ENCODE measurements at places on chromosomes 11 and 22.
A peak's percentile ranks its signal among the peaks of the same experiment; 100 is the strongest.

GRCh38 chr11:2203440-2204259 is 32.0 kb upstream of the TH start:
- DNase-seq, result peak; percentile 6

- DNase-seq, result no peak
Observed at GRCh38 chr22:22520020-22520656, at the start of gene ZNF280A. TSS of gene ZNF280A (minus strand) at chr22:22520270. CDS start at chr22:22515630, 4,640 bp downstream.

GRCh38 chr11:2555336-2555735 is 110.5 kb downstream of the KCNQ1 start:
- DNase-seq, result no peak

- no peak for DNase-seq
Observed at GRCh38 chr11:34830035-34830434, 86.1 kb downstream of the APIP start.

GRCh38 chr11:116601814-116602636 is 170.8 kb downstream of the BUD13 start:
- no peak for DNase-seq

GRCh38 chr22:24441406-24442351 is 14.3 kb downstream of the ADORA2A start:
- peak; percentile 37 for DNase-seq

DNA sequence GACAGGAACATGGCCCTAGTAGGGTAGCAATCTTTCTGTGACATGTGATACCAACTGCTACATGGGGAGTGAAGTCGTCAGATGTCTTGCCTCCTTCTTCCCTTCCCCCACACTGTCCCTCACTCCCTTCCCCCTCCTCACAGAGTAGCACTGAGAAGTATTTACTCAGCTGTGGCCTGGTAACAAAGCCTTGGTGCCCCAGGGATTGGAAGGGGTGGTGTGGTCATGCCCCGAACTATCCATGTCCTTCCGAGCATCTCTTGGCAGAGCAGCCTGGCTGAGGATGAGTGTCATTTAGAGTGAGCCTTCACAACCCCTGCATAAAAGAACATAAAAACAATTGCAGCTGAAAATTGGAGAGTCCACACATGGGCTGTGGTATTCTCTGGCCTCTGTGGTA is 46.1 kb downstream of the ARFGAP2 start:
- DNase-seq, result no peak

DNA sequence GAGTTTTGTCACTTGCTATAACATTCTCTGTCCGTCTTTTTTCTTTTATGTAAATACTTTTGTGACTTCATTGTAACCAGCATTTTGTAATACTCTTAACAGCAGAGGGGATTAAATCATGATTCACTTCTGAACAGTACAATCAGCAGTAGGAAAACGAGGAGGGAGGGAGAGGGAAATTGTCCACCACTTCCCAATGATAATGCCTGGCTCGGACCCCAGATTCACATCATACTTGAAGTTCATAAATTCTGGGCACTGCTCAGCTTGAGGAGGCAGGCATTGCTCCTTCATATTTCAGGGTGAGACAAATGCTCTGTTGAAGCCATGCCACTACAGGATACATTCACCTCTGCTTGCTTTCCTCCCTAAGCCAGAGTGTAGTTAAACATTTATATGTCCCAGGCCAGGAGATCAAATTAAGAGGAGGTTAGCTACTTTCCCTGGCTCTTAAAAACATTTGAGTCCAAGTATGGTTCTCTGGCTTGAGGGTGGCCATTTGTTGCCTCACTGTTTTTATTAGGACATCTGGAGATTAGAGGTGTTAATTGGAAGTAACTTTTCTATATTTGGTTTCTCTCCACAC is 129.0 kb upstream of the LDLRAD3 start:
- no peak for DNase-seq

DNA sequence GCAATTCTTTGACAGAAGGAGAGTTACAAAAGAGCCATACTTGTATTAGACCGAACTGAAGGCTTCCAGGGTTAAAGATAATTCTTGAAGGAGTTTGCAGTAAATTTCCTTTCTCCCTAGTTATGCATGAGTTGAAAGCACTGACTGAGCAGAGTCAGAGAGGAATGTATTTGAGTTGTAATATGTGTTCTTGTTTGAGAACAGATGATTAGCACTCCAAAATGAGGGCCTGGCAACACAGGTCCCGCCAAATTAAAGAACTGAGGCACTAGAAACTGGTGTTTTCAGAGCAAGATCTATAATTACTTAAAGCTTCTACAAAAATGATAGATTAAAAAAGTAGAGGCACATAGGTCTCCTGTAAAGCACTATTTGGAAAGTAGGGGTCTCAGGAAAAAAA is 970.4 kb downstream of the OPCML start:
- no peak for DNase-seq

- DNase-seq, result no peak
Observed at GRCh38 chr22:44341431-44342346, 28.9 kb upstream of the SHISAL1 start.

GRCh38 chr11:112805658-112806057 is 155.6 kb upstream of the NCAM1 start:
- DNase-seq, result peak; percentile 43

- DNase-seq, result no peak
Observed at GRCh38 chr22:39994566-39995392, at the start of gene FAM83F. TSS of gene FAM83F (plus strand) at chr22:39994954. CDS start at chr22:39995043, 89 bp downstream.

- no peak for DNase-seq
Observed at GRCh38 chr22:42289671-42290541, 19.5 kb upstream of the TCF20 start.

DNA sequence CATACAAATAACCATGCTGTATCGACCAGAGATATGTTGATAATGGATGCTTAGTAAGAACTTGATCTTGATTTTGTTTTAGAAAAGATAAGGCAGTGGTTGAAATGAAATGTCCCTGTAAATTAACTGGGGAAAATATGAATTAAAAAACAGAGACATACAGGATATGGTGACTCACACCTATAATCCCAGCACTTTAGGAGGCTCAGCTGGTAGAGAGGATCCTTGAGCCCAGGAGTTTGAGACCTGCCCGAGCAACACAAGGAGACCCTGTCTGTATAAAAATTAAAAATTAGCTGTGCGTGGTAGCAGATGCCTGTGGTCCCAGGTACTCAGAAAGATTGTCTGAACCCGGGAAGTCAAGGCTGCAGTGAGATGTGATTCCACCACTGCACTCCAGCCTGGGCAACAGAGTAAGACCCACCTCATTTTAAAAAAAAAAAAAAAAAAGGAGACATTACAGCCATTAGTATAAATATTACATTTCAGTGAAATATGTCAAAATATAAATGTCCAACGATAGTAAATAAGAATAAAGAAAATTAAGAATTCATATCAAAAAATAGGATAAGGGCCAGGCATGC is 4.6 kb downstream of the PICALM start:
- DNase-seq, result no peak

DNA sequence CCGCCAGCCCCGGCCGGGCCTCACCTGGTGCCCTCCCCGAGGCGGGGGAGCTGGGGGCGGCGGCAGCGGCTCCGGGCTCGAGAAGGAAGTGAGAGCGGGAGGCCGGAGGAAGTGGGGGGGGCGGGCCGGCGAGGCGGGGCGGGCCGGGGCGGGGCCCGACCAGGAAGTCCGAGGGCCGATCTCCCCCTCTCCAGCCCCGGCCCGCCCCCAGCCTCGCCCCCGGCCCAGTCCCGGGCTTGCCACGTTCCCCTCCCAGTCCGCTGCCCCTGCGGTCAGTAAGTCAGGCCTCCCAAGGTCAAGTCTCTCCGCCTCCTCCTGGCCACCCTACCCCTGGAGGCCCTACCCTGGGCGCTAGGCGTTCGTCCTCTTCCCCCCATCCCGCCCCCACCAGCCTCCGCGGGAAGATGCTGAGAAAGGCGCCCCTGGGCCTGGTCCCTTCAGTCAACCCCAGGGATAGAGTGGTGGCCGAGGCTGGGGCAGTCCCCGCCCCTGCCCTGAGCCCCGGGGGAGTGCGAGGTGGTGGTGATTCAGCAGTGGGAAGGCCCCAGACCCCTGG is at the start of gene RHOG:
Gene RHOG, minus strand, starts transcription at position 90 of the 556 bp plus-strand sequence. CDS start 12,821 bp downstream, outside the sequence.
- DNase-seq, result peak; percentile 87

DNA sequence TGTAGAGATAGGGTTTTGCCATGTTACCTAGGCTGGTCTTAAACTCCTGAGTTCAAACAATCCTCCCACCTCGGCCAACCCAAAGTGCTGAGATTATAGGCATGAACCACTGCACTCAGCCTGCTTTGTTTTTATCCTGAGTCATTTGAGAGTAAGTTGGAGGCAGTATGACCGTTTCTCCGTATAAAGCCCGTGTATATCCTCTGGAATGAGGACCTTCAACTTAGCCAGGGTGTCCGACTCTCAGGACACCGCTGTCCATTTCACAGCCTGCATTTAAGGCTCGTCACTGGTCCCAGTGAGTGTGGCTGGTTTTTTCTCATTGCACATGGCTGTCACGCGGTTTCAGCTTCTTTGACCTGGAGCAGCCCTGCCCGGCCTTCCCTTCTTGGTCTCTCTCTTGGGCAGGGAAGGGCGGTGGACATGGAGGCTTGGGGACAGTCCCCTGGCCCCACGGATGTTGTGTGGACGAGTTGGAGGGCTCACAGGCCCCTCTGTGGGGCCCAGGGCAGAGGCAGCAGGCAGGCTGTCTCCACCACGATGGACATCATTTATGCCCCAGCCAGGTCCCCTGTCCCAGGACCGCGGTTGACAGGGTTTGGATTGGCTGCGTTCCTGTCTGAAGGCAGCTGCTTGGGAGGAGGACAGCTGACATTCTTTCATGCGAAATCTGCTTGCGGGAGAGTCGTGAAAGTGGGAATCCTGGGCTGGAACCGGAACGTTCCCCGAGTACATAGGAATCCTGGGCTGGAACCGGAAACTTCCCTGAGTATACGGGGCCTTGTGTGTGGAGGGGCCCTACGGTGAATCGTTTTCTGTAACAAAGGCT is 93.3 kb downstream of the KCNQ1 start:
- DNase-seq, result no peak

- no peak for DNase-seq
Observed at GRCh38 chr11:130651066-130651855, 202.8 kb downstream of the ADAMTS15 start.

DNA sequence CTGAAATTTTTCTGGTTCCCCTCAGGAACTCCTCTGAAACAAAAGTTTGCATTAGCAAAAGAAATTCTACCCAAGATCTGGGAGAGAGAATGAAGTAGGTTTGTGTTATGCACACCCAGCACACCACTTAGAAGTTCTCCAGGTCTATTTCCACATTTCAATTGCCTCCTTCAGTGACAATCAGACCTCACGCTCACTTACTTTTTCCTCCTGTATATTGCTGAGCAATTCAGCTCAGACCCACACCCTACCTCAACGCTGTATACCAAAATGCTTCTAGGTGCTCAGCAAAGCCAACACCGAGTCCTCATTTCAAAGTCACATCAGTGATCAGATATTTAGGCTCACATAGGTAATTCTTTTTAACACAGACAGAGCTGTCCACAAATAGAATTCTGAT is 19.2 kb downstream of the MRGPRX3 start:
- no peak for DNase-seq

DNA sequence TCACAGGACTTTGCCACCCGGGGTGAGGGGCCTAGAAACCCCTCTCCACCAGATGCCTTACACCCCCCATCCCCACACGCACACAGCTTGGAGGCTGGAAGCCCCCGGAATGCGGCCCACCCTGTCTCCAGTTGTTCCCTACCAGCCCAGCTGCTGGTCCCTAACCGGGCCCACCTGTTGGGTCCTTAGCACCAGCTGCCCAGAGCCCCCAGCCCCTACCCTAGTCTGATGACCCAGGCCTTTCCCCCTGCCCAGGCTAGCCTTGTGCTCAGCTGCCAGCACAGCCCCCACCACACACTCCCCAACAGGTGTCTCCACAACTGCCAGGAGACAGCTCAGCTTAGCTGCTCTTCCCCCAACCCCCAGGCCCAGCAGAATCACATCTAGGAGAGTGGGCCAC is 67.1 kb downstream of the CDKN1C start:
- DNase-seq, result peak; percentile 6

DNA sequence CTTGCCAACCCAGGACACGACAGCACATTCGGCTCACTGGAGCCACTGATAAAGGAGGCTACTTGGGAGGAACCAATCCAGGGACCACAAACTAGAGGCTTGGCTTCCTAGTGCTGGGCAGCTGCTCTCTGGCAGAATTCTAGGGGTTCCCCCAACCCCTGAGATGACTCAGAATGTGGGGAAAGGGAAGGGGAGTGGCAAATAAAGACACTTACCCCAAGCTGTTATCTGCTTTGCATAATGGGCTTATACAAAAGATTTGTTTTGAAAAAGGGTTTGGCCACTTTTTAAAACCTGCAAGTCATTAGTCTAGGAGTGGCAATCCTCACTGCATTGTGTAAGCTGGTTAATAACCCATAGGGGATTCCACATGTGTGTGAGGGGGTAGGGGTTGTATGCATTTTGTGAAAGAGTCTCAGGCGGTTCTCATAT is 64.1 kb upstream of the LMO1 start:
- no peak for DNase-seq

- DNase-seq, result no peak
Observed at GRCh38 chr11:113697756-113698407, 8.2 kb downstream of the TMPRSS5 start.

- DNase-seq, result no peak
Observed at GRCh38 chr11:969651-970205, 44.1 kb downstream of the AP2A2 start.

- no peak for DNase-seq
Observed at GRCh38 chr22:30344447-30345200, 12.1 kb downstream of the SF3A1 start.

GRCh38 chr11:22976146-22976545 is 115.9 kb upstream of the CCDC179 start:
- no peak for DNase-seq

DNA sequence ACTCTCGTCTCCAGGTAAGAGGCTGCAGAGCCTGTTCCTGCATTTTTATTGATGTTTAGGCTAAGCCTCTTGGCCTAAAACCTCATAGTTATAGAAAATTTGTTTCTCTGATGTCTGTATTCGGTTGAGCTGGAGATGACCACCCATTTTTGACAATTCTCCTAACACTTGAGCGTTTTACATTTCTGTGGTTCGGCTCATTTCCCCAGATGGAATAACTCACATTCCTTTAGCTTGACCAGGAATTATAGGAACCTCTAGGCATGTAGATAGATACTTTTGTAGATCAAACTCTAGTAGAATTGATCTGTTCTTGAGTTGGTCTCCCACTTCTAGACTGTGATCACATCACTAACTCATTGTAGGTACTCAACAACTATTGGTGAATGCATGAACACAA is 172.6 kb upstream of the CADM1 start:
- DNase-seq, result no peak

GRCh38 chr11:77361184-77361583 is 59.7 kb upstream of the GDPD4 start:
- DNase-seq, result no peak

DNA sequence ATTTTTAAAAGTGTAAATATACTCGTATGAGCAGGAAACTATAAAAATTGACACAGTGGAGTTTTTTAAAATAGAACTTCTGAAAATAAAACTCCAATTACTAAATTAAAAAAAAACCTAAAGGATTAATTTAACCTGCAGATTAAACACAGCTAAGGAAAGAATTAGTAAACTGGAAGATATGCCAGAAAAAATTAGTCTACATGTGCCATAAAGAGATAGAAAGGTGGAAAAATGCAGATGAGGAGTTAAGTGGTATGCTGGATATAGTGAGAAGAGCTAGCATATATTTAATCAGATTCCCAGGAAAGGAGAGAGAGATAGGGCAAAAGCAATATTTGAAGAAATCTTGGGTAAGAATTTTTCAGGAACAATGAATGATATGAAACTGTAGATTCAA is 315.8 kb upstream of the CADM1 start:
- no peak for DNase-seq

All from left ventricle myocardium inferior (tissue), 1 donor.